ENCODE measurements at places on chromosomes 7 and 10.

DNA sequence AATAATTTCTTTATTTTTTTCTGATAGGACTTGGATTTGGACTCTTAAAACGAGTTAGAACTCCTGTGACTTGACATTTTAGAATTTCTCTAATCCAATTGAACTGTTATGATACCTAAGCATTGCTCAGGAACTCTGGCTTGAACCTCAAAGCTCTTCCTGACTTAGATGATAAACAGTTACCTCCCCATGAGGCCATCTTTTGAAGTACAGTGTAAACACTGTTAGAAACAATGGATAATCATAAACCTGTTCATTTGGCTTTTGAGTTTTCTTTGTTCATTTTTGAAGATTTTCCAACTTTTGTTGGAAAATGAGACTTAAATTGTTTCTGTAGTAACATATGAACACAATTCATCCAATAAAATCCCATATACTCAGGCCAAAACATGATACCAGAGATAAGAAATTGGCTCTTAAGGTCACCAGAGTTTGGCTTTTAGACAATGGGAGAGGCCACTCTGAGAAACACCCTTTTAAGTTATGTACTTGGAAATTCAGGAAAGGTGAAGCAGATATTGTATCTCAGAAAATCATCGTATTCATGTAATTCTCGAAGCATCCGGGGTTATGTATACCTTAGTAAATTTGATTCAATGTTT, 59.6 kb downstream of the RUNDC3B start:
- no peak for DNase-seq

DNA sequence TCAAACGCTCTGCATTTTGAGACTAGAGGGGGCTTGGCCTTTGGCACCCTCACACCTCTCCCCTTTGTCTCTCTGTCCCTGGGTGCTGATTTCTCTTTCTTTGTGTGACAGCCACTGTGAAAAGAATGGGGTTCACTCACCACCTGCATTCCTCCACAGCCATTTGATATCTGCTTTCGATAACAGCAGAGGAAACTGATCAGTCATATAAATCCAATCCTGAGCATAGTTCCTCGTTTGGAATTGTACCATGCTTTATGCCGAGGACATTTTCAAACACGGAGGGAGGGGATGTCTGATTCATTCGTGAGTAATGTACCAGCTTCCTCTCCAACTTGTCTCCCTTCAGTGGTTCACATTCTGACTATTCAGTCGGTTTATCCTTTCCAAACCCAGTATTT, 15.8 kb downstream of the MET start:
- DNase-seq = no peak

DNA sequence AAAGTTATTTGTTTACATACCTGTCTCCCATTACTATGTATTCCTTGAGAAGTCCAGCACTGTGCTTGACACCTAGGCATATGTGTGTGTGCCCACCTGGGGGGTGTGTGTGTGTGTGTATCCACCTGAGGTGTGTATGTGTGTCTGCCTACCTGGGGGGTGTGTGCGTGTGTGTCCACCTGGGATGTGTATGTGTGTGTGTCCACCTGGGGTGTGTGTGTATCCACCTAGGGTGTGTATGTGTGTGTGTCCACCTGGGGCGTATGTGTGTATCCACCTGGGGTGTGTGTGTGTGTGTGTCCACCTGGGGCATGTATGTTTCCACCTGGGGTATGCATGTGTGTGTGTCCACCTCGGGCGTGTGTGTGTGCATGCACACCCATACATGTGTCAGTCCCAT, 603.5 kb downstream of the PHTF2 start:
- DNase-seq = no peak

GRCh38 chr7:104061652-104062051, 72.2 kb upstream of the RELN start:
- no peak for DNase-seq

GRCh38 chr7:44094883-44095592, 9.1 kb upstream of the AEBP1 start:
- no peak for DNase-seq

DNA sequence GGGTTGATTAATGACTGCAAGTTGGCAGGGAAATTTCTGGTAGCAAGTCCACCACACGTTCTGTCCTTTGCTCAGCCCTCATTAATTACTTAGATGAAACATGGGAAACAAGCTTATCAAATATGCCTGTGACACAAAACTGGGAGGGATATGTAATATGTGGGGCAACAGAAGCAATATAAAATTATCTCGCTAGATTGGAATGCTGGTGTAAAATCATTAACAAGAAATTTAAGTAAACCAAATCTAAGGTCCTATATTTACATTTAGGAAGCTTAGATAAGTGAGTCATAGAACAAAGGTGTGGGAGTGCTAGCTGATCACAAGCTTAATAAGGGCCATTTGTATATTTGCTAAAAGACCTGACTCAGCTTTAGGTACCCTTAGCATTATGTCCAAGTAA, 23.5 kb downstream of the TRPV5 start:
- no peak for DNase-seq

GRCh38 chr7:125775317-125775716, 845.7 kb upstream of the POT1 start:
- no peak for DNase-seq

DNA sequence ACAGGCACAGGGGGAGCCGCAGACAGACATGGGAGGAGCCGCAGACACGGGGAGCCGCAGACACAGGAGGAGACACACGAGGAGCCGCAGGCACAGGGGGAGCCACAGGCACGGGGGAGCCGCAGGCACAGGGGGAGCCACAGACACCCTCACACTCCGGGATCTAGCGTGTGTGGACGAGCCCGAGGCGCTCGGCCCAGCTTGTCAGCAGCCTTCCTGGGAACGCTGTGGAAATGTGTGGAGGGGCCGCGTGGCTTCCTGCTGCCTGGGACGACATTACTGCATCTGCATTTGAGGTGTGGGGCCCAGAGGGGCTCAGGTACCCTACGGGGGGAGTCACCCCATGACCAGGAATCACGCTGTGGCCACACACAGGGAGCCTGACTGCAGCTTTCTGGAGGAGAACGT, 313.2 kb downstream of the PTPRN2 start:
- DNase-seq = no peak

- DNase-seq = no peak
Measured at GRCh38 chr10:17199351-17199804, 2.1 kb downstream of the TRDMT1 start.

- DNase-seq = no peak
Measured at GRCh38 chr7:12716134-12716681, 28.8 kb downstream of the ARL4A start.

DNA sequence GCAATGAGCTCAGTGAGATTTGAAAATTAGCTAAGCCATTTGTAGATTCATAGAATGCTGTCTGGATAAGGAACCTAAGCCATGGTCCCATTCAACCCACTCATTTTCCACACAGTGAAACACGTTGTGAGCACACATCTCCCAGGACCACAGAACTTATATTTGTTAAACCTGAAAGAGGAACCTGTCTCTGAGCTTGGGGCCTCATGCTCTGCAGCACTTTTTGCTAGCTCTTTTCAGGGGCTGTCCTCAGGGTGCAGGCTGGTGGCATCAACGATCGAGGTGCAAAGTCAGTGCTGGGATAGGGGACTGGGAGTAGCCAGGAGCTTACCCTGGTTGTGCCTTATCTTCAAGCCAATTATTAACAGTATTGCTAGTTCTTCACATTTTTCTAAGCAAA, 11.9 kb downstream of the HECW1 start:
- no peak for DNase-seq
